ENCODE measurements at places on chromosomes 12 and 14.
A peak's percentile ranks its signal among the peaks of the same experiment; 100 is the strongest.

DNA sequence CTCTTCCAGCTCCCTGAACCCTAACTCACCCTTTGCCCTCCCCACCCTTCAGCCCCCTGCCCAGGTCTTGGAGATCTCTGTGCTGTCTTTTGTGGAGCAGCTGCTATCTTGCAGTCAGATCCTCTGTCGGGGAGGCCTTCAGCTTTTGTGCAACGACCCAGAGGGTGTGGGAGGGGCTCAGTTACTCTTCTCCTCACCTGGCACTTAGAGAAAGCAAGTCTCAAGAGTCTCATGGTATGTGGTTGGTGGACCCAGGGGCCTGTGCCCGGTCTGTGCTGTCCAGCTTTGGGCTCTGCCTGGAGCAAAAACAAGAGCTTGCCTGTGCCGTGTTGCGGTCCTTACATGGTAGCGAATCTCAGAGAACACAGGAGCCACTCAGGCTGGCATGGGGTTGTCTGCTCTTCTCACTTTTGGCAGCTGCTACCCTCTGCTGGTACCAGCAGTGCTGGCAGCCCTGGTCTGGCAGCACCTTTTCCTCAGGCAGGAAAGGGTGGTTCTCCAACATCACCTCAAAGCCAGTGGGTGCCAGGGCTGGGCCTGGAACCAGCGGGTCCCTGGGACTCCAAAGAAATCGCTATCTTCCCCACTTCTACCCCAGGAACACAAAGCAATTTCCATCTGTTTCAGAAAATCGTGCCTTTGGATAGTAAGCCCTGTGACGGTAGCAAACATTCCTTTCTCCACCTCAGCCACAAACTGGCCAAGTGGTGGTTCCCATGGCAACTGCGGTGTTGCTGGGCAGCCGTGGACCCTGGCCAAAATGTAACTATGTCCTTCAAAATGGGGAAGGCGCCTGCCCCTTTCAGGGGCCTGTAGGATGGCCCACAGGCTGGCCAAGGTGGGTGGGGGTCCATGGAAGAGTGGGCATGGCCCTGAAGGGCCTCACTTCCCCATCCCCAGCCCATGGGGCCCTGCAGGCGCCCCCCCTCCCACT is 90.0 kb downstream of the RIN3 start:
- peak; percentile 58 for DNase-seq

DNA sequence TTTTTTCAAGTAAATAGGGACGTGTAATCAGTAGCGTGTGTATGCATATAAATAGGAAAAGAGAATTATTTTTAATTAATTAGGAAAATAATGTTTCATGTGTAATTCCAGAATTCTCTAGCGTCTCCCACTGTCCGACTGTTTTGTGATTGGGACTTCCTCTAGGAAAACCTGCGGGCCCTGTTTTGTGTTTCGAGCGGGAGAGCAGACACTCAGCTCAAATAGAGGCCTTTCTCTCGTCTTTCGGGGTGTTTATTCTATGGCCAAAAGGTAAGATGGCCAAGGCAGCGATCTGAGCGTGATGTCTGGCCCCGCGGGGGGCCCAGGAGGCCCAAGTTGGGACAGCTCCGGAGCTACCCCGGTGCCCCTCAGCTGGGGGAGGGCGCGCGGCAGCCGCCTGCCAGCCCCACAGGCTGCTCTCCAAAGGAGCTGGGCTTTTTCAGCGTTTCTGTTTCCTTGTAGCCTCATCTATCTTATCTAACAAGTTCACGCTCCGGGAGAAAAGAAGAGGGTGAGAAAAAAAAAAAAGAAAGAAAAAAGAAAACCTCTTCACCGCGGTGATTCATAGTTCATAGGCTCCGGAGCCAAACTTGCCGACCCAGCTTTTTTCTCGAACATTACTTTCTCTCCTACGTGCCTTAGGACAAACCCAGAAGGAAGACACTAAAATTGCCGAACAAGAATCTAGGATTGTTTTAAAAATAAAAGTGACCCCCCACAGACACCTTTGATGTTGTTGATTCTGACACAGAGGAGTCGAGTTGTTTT is 7.5 kb upstream of the FOXG1 start:
- no peak for DNase-seq

GRCh38 chr12:52523824-52524223 is 3.6 kb upstream of the KRT5 start:
- no peak for DNase-seq

- no peak for DNase-seq
Measured at GRCh38 chr12:120936197-120936596, 32.0 kb upstream of the SPPL3 start.

DNA sequence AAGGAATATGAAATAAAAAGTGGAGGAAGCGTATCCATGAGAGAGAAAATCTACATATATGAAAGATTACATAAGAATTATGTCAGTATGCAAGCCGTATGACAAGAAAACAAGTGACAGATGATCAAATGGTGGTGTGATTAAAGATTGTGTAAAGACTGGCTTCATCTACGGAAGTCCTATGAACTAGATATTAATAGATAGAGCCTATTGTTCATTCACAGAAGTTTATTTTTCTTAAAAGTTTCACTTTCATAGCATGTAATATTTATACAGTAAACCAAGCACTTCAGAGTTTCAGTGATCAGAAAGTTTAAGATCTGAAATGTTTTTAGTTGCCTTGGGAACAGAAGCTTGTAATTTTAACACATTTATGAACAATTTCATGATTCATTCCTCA is 84.5 kb downstream of the VRK1 start:
- DNase-seq = no peak

DNA sequence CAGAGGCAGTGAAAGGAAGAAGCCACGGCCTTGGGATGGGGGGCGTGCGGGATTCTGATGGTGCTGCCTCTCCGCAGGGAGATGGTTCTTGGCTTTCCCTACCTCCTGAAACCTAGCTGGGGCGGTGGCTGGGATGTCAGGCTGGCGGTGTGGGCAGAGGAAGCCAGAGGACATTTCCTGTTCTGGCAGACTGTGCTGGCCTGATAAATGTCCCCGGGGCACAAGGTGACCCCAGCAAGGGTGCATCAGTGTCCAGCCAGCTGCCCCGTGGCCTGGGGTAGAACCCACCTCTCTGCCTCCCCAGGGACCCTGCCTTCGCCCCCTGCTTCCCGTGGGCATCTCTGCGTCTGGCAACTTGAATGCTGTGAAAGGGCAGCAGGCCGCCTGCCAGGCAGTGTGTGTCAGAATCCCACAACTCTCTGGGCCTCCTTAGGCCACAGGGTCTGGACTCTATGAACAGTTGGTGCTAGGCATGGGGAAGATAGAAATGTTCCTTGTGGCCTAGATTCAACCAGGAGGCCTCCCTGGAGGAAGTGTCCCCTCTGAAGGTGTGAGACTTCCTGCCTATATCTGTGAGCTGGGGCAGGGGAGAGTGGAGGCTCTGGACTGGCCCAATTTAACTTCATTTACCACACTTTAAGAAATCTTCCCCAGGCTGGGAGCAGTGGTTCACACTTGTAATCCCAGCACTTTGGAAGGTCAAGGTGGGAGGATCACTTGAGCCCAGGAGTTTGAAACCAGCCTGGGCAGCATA is 4.9 kb downstream of the SH2B3 start:
- DNase-seq = no peak

DNA sequence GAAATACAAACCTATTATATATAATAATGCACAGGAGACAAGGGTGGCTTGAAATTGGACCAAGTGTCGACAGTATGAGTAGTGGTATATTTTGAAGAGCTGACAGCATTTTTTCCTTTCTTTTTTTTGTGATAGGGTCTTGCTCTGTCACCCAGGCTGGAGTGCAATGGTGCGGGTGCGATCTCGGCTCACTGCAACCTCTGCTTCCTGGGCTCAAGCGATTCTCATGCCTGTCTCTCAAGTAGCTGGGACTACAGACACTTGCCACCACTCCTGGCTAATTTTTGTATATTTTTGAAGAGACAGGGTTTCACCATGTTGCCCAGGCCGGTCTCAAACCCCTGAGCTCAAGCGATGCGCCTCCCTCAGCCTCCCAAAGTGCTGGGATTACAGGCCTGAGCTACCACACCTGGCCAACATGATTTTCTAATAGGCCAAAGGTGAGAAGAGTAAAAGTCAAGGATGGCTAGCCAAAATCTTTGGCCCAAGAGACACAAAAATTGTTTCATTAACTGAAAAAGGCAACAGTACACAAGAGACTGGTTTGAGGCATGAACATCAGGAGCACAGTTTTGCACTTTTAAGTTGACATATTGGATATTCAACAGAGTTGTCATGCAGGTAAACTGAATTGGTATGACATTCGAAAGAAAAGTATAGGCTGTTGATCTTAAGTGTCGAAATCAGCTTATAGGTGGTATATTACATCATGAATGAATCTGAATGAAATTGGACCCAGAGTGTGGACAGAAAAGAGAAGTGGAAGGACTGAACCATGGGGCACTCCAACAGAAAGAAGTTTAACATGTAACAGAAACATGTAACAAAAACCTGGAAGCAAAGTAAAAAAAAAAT is 12.5 kb downstream of the HNRNPC start:
- DNase-seq = no peak

DNA sequence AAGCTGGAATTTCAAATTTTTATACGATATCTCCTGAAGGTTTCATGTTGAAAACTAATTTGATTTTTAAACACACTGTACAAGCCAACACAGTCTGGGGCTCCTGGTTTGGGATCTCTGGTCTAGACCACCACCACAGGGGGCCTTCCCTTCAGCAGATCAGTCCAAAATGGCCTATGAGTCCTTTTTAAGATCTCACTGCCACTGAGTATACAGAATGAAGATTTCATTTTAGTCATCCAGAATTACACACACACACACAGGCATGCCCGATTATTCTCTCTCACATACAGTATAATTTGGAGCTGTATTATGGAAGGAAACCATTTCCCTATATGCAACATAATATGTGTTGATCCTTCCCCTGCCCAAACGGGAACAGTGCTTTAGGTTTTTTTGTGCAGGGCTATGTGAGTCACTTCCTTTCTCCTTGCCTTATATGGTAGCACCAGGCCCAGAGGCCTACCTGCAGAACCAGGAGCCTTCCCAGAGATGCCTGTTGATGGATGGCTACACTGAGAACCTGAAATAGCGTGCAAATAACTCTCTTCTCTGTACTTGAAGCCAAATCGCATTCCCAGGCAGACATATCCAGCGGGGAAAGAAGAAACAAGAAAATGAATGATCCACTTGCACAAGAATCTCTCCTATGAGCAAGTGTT is 28.1 kb upstream of the WNK1 start:
- no peak for DNase-seq

GRCh38 chr12:29176941-29177340 is 27.9 kb downstream of the FAR2 start:
- no peak for DNase-seq

DNA sequence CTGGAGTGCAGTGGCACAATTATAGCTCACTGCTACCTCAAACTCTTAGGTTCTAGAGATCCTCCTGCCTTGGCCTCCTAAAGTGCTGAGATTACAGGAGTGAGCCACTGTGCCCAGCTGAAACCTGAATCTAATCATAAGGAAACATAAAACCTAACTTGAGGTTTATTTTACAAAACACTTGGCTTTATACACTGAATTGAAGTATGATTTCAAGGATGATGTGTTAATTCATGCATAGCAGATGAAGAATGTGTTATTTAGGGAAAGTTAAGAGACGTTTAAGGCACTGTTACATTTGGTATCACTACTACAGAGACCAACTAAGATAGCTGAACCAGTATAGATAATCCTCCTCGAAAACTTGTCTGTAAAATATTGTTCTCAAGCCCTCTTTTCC is 6.4 kb downstream of the DICER1 start:
- DNase-seq = no peak

DNA sequence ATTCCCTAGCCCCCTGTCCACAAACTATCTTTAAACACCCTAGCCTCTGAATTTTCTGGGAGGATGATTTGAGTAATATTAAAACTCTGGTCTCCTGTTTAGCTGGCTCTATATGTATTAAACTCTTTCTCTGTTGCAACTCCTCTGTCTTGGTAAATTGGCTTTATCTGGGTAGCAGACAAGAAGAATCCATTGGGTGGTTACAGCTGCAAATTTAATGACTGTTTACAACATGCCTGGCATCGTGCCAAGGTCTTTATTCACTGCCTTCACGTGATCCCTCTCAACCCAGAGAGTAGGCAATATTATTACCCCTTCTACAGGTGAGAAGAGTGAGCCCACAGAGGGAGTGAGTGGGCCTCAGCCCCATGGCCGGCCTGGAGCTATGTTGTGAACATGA is 77.8 kb upstream of the MYL2 start:
- DNase-seq = peak; percentile 74

DNA sequence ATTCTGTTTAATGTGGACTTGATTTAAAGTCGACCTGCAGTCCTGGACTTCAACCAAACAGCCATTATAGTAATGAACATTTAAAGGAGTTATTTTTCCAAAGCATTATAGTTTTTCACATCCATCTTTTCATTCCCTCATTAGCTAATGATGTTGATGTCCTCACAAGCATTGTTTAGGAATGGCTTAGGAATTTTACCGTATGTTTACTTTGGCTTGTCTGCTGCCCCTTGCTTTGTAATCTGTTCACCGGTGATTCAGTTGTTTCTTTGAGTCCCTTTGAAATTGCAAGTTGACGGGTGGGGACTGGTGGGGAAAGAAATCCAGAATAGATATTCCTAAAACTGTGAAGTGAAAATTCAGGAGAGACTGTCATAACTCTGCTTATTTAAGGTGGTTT is 25.4 kb downstream of the PRKCH start:
- DNase-seq = no peak

Data from NCI-H1694 (cell line).